ENCODE measurements at places on chromosomes 5 and 9.
A peak's percentile ranks its signal among the peaks of the same experiment; 100 is the strongest.

DNA sequence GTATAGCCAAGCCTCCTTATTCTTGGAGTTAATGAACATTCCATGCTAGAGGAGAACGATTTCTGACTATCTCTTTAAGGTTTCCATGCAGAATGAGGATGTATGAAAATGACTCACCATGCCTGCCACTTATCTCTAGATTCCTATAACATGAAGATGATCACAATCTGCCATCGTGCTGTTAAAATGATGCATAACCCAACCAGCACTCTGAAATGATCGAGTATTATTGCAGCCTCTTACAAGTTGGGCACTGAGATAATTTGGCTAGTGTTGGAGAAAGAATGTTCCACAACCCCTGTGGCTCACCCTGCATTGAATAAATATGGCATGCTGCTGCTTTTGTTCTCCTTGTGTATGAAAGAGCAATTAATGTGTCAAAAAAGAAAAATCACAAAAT lies 1143.6 kb upstream of the WWC1 start:
- H3K4me3 ChIP-seq = no peak overlapping the region
- no peaks in the 10 kb centered on the region for H3K4me1 ChIP-seq
- DNase-seq = no peak
- H3K36me3 ChIP-seq = no peaks in the 10 kb centered on the region

DNA sequence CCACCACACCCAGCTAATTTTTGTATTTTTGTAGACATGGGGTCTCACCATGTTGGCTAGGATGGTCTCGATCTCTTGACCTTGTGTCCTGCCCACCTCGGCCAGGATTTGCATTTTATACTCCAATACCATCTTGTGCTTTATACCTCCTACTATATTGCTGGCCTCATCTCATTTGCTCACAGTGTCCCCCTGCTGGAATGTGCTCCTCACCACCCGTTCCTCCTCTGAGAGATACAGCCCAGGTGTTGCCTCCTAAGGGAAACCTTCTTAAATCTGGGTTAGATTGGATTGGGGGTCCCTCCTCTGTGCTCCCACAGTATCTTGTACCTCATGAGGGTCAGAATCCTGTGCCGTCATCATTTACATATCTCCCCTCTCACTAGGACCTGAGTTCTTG lies 131.7 kb downstream of the PAPPA start:
- H3K4me3 ChIP-seq = no peak overlapping the region
- no peak overlapping the region for H3K27ac ChIP-seq

- no peaks in the 10 kb centered on the region for H3K36me3 ChIP-seq
- H3K27me3 ChIP-seq = no peaks in the 10 kb centered on the region
- no peak overlapping the region for H3K27ac ChIP-seq
Observed at GRCh38 chr9:134575901-134576176, 65.8 kb upstream of the COL5A1 start.

GRCh38 chr9:112848316-112849151 lies 42.1 kb downstream of the SLC46A2 start:
- no peaks in the 10 kb centered on the region for H3K27me3 ChIP-seq
- peak; percentile 61 for DNase-seq
- no peak overlapping the region for H3K27ac ChIP-seq
- H3K4me1 ChIP-seq = peaks cover 13% of the 10 kb centered on the region

DNA sequence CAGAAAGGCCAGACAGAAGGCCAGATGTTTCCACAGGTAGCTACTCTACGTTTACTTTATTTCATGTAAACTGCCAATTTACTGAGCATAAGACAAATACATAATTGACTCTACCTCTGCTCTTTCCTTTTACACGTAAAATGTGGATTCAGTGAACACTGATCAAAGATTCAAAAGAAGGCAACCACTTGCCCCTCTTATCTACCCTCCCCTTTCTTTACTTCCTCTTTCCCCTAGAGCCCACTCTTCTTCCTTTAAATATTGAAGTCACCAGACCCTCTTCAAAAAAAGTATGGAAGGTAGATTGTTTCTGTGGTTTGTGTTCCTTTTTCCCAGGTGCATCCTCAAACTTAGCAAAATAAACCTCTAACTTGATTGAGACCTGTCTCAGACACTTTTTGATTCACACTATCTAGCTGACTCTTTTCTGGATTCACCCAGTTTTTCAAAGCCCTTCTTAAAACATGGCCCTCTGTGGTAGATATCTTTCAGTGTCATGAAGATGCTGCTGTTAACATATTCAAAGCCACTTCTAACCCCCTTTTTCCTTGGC lies 6.7 kb downstream of the FAM114A2 start:
- DNase-seq = no peak
- H3K27ac ChIP-seq = no peak overlapping the region
- no peak overlapping the region for H3K4me3 ChIP-seq

DNA sequence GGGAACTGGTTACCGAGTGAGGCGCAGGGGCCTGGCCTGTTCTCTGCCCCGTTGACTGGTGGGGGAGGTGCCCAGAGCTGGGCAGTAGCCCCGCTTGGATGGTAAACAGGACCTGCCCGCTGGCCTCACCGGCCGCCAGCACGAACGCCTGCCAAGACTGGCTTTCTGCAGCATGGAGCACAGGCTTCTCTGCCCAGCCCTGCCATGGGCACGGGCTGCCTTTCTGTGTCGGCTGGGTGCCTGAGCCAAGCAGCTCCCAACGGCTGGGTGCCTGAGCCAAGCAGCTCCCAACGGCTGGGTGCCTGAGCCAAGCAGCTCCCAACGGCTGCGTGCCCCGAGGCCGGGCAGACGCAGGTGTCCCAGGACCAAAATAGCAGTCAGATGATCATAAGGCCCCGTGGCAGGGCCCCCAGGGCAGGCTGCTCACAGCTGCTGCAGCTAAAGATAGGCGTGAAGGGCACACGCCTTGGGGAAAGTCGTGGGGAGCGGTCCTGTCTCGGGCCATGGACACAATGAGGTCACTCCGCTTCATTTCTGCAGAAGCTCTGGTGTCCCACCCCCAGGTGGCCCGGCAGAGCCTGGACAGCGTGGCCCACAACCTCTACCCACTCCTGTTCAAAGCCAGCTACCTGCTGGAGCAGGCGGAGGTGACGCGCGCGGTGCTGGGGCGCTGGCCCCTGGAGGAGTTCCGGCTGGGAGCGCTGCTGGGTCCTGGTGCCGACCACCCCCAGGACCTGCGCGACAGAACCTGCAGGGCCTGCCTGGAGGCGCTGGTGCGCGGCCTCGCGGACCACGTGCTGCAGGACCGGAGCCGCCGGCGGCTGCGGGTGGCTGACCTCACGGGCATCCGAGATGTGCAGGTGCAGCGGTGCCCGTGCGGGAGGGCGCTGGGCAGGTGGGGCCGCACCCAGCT lies at the start of gene LRRC14B:
TSS of gene LRRC14B (plus strand) at position 460 of the 913 bp plus-strand sequence. CDS start at position 504, 44 bp downstream.
- no peaks in the 10 kb centered on the region for H3K36me3 ChIP-seq
- H3K27ac ChIP-seq = no peak within 1 kb of the TSS
- H3K27me3 ChIP-seq = no peaks in the 10 kb centered on the region
- no peaks in the 10 kb centered on the region for H3K4me1 ChIP-seq
- DNase-seq = no peak
- no peak within 1 kb of the TSS for H3K4me3 ChIP-seq

DNA sequence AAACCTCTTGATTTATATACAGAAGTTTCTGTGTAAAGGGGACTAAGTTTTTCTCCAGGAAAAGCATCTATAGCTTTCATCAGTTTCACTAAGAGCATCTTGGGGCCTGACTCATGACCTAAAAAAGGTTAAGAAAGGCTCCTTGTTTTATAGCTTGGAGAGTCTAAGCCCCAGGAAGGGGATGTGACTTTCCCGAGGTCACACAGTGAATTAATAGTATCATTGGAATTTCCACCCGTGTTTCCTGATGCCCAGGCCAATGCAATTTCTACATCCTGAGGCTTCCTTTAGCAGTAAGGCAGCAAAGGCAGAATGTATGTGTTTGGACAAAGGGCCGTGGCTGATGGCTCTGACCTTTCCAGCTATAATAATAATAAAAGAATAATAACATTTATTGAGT lies 8.6 kb downstream of the MORN5 start:
- DNase-seq = no peak
- no peak overlapping the region for H3K4me3 ChIP-seq
- H3K27me3 ChIP-seq = peaks cover 28% of the 10 kb centered on the region
- H3K36me3 ChIP-seq = no peaks in the 10 kb centered on the region
- no peaks in the 10 kb centered on the region for H3K4me1 ChIP-seq

DNA sequence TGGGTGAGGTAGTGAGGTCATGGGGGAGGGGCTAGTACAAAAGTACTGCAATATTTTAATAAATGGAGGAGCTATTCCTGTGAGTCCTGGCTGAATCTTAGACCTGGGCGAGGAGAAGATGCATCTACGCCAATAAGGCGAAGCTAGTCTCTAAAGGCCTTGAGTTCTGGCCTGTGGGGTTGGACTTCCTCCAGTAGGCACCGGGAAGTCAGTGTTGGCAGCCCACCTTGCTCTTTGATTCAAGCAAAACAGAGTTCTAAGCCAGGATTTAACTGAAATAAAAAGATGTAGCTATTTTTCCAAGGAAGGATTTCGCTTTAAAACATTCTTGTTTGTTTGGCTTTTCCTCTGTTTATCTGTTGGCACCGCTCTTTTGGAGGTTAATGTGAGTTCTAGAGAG lies 244.6 kb downstream of the KIF4B start:
- H3K4me1 ChIP-seq = no peaks in the 10 kb centered on the region
- H3K36me3 ChIP-seq = no peaks in the 10 kb centered on the region
- H3K27me3 ChIP-seq = no peaks in the 10 kb centered on the region
- H3K4me3 ChIP-seq = no peak overlapping the region
- DNase-seq = no peak
- H3K27ac ChIP-seq = no peak overlapping the region

GRCh38 chr5:86038566-86038965 lies 579.2 kb upstream of the COX7C start:
- DNase-seq = no peak
- no peaks in the 10 kb centered on the region for H3K4me1 ChIP-seq
- no peak overlapping the region for H3K27ac ChIP-seq
- no peak overlapping the region for H3K4me3 ChIP-seq
- H3K27me3 ChIP-seq = no peaks in the 10 kb centered on the region

DNA sequence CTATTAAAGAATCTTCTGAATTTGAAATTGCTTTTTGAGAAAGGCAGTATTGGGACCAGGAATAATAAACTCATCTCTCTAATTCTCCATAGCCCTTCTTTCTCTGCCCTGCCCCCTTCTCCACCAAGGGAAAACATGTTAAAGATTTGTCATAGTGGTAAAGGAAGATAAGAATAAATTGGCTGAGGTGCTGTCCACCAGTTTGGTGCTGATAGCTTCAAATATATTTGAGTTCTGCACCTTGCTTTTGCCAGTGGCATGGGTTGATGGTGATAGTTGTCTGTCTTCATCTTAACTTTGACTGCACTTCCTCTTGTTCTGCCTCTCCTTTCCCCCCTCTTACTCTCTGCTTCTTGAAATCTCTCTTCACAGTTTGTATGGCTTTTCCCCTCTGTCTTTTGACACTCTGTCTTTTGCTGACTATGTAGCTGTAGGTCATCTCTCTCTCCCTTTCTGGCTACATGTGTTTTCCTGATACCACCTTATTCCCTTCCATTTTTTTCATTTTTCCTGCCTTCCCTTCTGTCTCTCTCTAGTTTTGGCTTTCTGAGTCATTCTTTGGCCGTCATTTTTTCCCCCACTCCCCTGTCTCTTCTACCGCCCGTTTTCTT lies 56.6 kb downstream of the NDUFS4 start:
- no peak overlapping the region for H3K4me3 ChIP-seq
- H3K4me1 ChIP-seq = peaks cover 25% of the 10 kb centered on the region
- no peak for DNase-seq
- H3K36me3 ChIP-seq = peaks cover 4% of the 10 kb centered on the region
- no peak overlapping the region for H3K27ac ChIP-seq

DNA sequence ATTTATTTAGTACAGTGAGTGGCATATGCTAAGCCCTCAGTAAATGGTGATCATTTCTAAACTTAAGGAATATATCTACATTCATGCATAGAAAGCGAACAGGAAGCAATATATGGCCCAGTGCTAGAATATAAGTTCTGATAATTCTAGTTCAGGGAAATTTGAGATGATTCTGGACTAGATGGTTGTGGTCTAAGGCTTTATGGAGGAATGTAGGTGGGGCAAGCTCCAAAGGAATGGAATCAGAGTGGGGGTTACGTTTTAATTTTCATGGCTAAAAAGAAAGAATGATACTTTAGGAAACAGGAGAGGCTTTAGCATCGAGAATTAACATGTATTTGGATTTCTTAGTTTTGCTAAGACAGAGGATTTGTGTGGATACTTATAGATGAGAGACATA lies 56.1 kb downstream of the MTREX start:
- no peak for DNase-seq
- no peak overlapping the region for H3K4me3 ChIP-seq
- no peak overlapping the region for H3K27ac ChIP-seq
- H3K27me3 ChIP-seq = no peaks in the 10 kb centered on the region
- H3K36me3 ChIP-seq = peaks cover 17% of the 10 kb centered on the region

DNA sequence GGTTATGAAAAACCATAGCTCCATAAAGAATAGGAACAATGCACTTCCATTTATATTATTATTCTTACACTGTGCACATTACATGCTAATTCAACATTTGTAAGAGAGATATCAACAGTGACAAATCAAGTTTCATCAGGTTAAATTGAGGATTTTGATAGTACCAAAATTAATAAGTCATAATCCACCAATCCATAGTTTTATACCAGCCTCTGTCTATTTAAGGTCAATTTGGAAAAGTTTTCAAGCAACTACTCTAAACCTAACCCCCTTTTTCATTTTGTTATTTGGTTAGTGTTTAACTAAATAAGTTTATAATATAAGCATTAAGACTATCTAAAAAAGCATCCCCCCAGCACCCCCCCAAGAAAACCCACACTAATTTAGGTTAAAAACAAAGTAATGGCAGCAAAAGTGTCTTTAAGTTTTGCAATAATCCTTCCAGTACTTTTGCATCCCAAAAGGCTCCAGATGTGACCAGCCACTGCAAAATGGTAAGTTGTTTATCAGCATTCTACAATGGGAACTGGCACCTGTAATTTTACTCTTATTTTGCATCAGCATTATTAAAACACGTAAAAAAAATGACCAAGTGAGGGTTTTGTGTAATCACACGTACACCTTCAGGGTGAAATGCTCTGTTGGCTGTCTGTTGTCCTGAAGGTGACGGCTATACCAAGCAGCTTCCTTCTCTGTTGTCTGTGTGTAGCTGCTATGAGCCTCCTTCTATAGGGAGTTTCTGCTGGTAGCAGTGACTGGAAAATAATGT lies 36.8 kb upstream of the SSBP2 start:
- peak overlapping the region; percentile 76 for H3K27ac ChIP-seq
- no peaks in the 10 kb centered on the region for H3K27me3 ChIP-seq
- peaks cover 37% of the 10 kb centered on the region for H3K4me1 ChIP-seq

- no peak overlapping the region for H3K27ac ChIP-seq
- peaks cover 60% of the 10 kb centered on the region for H3K27me3 ChIP-seq
- peak; percentile 75 for DNase-seq
- peaks cover 22% of the 10 kb centered on the region for H3K4me1 ChIP-seq
- H3K36me3 ChIP-seq = no peaks in the 10 kb centered on the region
Observed at GRCh38 chr9:20621471-20622329, 599 bp downstream of the MLLT3 start.

DNA sequence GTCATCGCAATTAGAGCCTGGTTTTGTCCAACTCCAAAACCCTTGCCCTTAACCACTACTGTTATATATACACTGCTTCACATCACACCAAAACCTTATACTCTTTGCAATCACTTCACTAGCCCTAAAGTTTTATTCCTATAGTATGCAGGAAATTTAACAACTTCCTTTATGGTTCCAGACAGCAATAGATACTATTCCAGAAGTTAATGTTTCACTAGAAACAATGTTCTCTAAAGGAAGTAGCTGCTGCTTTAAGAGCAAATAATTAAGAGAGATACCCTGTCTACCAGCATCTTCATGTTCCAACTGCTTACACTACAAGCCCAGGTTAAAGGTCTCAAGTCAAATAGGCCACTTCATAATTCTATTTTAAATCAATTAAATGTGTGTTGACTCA lies 22.0 kb downstream of the FREM1 start:
- no peaks in the 10 kb centered on the region for H3K36me3 ChIP-seq
- no peaks in the 10 kb centered on the region for H3K27me3 ChIP-seq
- H3K4me3 ChIP-seq = no peak overlapping the region
- no peak for DNase-seq
- H3K27ac ChIP-seq = no peak overlapping the region

- DNase-seq = no peak
- no peak overlapping the region for H3K27ac ChIP-seq
- H3K4me3 ChIP-seq = no peak overlapping the region
Observed at GRCh38 chr9:133127340-133127981, 6.4 kb upstream of the RALGDS start.

All from neural progenitor cell (in vitro differentiated cells).